ENCODE measurements at places on chromosomes 3 and 15.
A peak's percentile ranks its signal among the peaks of the same experiment; 100 is the strongest.

DNA sequence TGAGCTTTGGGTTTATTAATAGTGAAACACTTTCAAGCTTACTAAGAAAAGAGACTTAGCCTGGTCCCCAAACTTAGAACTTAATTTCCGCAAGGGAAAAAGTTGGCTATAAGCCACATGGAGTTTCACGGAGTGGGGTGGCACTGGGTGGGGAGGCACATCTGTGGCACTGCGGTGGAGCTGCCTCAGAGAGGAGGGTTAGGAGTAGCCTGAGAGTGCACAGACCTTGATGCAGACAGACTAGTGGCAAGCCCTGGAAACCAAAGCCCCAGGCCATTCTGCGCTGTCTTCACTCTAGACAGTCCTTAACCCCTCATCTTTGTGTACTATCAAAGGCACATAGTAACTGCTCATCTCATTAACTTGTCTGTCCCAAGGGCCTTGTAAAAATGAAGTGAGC lies 22.0 kb downstream of the CXCR6 start:
- DNase-seq, result no peak

GRCh38 chr3:161671141-161671540 lies 174.5 kb downstream of the OTOL1 start:
- DNase-seq, result no peak

GRCh38 chr3:156371701-156372100 lies 183.2 kb downstream of the SSR3 start:
- no peak for DNase-seq

GRCh38 chr3:125058529-125058928 lies 2.7 kb upstream of the HEG1 start:
- DNase-seq, result no peak

GRCh38 chr3:46829699-46830208 lies 33.5 kb downstream of the MYL3 start:
- DNase-seq, result no peak

- DNase-seq, result no peak
Measured at GRCh38 chr3:54360320-54360719, 238.0 kb downstream of the CACNA2D3 start.

DNA sequence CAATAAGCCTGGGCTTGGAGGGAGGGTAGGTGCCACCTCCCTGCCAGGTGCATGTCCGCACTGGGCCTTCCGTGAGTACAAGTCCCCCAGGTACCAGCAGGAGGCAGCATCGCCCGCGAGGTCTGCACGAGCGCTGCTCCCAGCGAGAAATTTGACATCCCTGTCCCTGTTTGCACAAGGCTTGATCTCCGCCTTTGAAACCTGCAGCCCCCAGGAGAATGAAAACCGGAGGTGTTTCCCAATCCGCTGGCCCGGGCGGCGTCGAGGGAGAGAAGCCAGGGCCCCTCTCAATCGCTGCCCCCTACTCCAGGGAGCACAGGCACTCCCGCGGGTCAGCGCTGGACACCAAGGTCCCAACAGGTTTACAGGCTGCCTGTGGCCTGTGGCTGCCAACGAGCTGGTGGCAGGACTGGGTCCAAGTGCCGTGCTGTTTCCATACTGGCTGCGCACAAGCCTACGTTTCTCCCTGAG lies 961 bp downstream of the HAPLN3 start:
- no peak for DNase-seq

- peak; percentile 49 for DNase-seq
Measured at GRCh38 chr15:51649659-51650521, 27.3 kb upstream of the DMXL2 start.

- DNase-seq, result peak; percentile 43
Measured at GRCh38 chr3:42122261-42123011, 31.3 kb downstream of the TRAK1 start.

DNA sequence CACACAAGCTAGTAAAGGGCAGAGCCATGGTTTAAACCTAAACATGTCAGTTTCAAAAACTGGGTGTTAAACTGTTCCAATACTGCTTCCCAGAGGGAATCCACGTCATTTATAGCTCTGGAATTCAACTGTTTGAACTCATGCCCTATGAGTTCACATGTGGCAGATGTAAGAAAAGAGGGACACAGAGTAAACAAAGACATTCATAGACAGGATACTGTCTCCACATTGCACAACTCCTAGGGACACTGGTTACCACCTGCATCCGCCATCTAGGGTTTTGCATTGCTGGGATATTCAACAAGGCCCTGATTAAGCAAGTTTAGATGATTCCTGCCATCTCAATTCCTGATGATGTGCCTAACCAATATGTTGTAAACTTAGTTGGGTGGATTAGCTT lies 134.1 kb upstream of the COL8A1 start:
- DNase-seq, result no peak

GRCh38 chr3:3353153-3353552 lies 173.7 kb upstream of the CRBN start:
- DNase-seq, result no peak

- no peak for DNase-seq
Measured at GRCh38 chr3:53748512-53749271, 97.5 kb downstream of the CHDH start.

DNA sequence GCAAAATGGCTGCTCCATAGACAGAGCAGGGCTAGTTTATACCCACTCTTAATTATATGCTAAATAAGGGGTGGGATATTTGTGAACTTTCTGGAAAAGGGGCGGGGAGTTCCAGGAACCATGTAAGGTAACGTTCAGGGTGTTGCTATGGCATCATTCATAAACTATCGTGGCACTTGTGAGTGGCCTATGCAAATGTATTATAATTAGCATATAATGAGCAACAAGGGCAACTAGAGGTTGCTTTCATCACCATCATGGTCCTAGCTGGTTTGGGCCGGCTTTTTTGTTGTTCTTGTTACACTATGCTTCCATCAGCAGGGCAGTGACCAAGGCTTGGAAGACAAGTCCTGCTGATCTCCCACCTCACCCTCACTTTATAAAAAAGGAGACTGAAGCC lies 43.2 kb upstream of the FGD5 start:
- DNase-seq, result no peak

DNA sequence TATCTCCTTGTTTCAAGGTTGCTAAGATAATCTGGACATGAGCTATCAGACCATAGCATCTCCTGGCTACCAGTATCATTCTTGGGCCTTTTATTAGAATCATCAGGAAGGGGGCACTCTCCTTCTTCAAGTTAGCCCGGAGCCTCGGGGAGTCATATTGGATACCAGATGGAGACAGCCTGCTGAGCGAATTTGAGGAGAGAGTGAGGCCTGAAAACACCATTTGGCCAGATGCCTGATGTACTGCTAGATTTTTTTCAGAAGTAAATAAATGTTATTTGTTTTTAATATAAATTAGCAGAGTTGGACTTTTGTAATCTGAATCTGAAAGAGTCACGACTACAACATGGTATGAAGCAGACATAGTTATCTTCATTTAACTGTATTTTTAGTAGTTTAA lies 848.6 kb downstream of the IGSF11 start:
- DNase-seq, result no peak

DNA sequence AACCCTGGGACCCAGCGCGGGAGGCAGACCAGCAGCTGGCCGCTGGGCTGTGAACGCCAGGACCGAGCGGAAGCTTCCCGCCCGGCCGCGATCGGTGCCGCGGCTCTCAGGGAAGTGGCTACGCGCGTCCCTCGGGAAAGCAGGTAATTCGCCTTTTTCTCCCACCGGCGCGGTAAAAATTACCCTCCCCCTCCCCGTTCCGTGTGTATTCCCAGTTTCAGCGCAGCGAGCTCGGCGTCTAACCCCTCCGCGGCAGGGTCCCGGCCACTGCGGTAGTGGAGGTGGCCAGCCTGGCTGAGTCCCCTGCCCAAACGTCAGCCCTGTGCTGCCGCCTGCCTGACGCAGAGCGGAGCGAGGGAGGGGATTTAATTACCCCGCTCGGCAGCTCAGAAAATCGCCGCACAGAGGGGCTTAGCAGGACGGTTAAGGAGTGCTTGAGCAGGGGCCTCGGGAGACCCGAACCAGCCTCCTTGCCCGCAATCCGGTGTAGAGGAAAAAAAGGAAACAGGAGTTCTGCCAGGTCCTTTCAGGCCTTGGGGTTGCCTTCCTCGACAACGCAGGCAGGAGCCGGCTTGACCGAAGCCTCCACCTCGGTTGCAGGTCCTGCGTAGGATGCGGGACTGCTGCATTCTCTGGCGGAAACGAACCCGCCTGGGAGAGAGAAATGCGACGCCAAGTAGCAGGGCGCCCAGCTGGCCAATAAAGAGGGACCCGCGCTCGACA lies 2.9 kb downstream of the GATA2 start:
- no peak for DNase-seq

- DNase-seq, result no peak
Measured at GRCh38 chr3:186032321-186032720, 76.6 kb downstream of the ETV5 start.

DNA sequence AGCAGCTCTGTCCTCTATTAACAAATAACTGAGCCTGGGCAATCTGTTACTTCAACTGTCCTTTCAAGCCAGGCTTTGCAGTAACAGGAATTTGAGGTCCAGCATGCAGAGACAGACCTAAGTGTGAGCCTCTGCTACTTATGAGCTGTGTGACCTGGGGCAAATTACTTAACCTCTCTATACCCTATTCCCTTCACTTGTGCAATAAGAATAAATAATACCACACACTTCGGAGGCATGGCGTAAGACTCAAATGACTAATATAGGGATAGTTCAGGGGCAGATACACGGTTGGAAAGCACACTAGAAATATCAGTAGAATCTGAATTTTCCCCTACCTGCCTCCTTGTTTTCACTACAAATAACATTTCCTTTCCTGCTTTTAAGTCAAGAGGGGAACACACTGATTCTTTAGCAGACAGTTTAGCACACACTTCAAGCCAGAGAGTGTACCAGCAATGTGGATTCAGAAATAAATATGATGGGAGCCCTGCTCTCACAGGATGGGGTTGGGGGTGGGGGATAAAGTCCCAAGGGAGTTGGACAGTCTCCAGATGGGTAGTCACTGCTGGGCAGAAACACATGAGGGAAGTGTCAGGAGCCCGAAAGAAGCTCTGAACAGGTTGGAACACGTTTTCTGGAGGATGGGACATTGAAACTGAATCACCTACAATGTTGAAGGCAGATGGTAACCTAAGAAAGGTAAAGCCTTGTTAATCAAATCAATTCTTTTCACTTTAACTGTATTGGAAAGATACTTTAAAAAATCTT lies 61.8 kb upstream of the RBP1 start:
- DNase-seq, result no peak

GRCh38 chr3:131716007-131716406 lies 213.2 kb upstream of the MRPL3 start:
- no peak for DNase-seq

GRCh38 chr15:56245871-56246814 lies 2.5 kb upstream of the RFX7 start:
- DNase-seq, result peak; percentile 65

DNA sequence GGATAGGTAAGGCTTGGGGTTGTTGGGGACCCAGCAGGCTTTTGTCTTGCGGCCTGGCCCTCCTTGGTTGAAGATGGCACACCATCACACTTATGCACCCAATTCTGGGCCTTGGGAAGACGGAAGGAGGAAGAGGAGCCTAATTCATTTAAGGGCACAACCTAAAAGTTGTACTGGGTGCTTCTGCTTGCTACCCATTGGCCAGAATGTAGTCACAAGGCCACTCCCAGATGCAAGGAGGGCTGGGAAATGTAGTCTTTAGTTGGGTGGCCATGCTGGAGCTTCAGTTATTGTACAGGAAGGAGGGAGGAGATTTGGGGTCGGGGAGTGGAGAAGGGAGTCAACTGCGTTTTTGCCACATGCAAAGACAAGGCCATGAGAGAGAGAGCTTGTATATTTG lies 109.2 kb downstream of the TMEM266 start:
- no peak for DNase-seq

DNA sequence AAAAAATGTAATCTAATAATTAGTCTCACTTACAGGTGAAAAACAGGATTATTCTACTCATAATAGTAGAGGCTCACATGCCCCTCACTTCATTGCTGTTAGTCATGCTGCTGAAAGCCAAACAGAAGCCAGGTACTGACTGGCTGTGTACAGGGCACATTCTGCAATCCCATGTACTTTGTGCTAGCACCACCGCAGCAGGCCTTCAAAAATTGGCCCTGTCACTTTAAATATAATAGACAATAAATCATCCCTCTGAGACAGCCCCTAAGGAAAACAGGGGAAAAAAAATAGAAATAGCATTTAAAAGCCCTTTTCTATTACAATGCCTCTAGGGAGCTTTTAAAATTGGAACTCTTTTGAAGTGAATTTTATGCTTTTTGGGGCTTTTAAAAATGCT lies 723.8 kb downstream of the TUSC7 start:
- DNase-seq, result no peak

- no peak for DNase-seq
Measured at GRCh38 chr3:197022405-197023231, 7.0 kb downstream of the MELTF start.

DNA sequence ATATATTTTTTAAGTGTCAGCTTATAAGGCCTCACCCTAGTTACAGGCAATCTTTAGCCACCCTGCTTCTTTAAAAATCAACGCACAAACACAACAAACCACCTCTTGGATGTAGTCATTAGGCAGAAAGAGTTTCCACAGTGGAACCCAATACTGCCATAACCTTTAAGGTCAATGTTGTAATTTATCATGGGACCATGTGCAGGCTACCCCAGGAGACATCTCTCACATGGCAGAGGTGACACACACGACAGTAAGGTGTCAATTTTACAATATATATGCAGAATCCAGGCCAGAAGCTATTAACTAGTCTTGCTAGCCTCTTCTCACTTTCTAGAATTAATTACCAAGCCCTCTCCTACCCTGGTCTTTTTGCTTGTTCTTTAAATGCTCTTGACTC lies 336.5 kb downstream of the MAGI1 start:
- no peak for DNase-seq

DNA sequence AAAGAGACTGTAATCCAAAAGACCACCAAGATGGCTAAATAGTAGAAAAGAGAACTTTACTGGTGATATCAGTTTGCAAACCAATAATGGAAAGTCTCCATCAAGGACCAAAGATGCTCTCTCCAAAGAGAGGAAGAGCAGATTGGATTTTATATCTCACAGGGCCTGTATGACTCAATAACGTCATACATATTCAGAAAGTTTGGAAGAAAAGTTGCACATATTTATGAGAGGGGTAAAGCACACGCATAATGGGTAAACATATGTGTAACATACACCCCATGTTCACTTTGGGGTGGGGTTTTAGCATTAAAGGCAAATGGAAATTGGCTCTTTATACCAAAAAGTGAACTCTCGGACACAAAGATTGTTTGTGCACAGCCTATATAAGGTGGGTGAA lies 274.5 kb upstream of the POU1F1 start:
- no peak for DNase-seq

- no peak for DNase-seq
Measured at GRCh38 chr3:12132881-12133280, 25.8 kb downstream of the TIMP4 start.
